Myometrial cell (primary cell): ENCODE measurements at places on chromosomes 11 and 22. TPM values are rescaled to one million over a fixed set of nuclear protein-coding genes. Genes with fewer than 3 reads are reported as not detected.

Gene IGF2
- 12.8 and 17.6 TPM in 2 replicates for total RNA-seq

Gene OR52N4
- total RNA-seq = not detected in 2 replicates

Gene CD3G
- total RNA-seq = not detected in 2 replicates

Gene SHANK2
- 0.58 and 1.1 TPM in 2 replicates for total RNA-seq

Gene ZNRF3
- total RNA-seq = 6.0 and 6.3 TPM in 2 replicates

Gene PRR33
- total RNA-seq = not detected in 2 replicates

Gene TREH
- total RNA-seq = not detected in 2 replicates

Gene UBE4A
- total RNA-seq = 41.2 and 50.5 TPM in 2 replicates

Gene PAMR1
- 68.3 and 68.9 TPM in 2 replicates for total RNA-seq

Gene OR4D10
- total RNA-seq = not detected in 2 replicates

Gene FAM111B
- 3.2 and 5.7 TPM in 2 replicates for total RNA-seq

Gene SELENOM
- total RNA-seq = 300 and 301 TPM in 2 replicates
